T47D (cell line): ENCODE measurements at places on chromosomes 12 and 14.
A peak's percentile ranks its signal among the peaks of the same experiment; 100 is the strongest.

DNA sequence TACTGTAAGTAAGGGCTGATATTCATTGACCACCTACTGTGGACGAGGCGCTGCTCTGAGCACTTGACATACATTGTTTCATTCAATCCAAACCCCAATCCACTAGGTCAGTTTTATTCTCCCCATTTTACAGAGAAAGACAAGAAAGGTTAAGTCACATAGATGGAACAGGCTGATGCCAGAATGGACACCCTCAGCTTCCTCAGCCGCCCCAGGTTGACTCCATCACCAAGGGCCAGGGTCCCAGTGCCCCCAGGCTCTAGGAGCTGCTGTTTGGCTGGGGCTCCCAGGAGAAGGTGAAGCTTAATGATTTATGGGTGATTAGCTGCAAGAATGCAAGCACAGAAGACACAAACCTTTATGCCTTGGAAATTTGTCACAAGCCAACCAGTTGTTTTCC is 671 bp upstream of the AQP2 start:
- no peak for DNase-seq

DNA sequence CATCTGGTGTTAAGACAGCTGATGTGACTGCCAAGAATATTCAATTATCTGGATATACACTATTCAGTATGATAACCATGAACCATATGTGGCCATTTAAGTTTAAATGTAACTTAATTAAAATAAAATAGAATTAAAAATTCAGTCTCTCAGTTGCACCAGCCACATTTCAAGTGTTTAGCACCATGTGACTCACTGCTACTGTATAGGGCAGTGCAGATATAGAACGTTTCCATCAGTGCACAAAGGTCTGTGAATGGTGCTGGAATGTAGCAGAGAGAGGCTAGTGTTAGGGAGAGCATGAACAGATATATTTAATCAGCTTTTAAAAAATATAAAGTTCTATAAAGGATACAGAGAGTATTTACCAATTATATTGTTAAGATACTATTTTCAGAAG is 28.7 kb downstream of the ARID4A start:
- no peak for DNase-seq

DNA sequence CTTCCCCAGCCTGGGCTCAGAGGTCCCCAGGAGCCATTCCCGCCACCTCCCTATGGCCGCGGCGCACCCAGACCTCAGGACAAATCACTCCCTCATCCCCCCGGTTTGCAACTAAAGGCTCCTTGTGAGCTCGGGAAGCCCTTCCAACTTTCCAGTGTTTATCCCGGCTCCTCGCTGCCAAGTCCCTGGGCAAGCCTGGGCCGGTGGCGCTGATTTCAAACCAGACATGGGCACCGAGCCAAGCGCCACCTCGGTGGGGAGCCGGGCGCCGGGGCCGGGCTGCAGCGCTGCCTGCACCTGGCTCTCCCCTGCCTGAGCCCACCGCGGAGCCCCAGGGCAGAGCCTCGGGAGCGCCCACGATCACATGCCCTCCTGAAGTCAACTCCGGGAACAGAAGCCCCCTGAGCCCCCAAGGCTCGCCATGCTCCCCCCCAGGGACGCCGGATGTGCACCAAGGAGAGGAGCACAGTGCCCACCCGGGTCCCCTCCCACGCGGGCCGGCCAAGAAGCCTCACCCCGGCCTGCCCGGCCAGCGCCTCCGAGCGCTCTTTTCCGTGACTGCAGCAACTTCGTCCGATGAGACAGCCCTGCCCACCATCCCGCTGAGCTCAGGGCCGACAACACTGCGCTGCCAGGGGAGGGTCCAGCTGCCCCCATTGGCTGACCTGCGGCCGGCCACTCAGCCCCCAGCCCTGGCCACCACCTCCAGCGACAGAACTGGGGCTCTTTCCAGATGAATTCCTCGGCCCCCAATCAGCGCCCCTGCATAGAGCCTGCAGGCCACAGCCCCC is 50.0 kb downstream of the NCOR2 start:
- peak; percentile 82 for DNase-seq

DNA sequence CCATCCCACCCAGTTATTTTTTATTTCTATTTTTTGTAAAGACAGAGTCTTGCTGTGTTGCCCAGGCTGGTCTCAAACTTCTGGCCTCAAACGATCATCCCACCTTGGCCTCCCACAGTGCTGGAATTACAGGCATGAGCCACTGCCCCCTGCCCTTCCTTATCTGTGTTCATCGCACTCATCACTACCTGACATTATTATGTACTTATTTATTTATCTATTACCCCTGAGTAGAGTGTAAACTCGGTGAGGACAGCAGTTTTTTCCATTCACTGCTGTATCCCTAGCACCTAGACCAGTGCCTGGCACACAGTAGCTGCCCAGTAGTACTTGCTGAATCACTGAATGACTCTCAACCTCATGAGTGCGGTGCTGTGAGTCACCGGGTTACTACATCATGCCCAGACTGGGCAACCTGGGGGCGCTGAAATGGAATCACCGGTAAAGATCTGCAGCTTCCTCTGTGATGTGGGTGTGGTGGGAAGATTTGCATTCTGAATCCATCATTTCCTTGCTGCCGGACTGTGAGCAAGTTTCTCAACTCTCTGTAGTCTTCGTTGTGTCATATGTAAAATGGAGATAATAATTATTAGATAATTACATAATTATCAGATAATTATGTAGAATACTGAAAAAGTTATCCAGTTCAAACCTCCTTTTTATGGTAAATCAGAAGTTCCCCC is 81.9 kb upstream of the USP44 start:
- no peak for DNase-seq

DNA sequence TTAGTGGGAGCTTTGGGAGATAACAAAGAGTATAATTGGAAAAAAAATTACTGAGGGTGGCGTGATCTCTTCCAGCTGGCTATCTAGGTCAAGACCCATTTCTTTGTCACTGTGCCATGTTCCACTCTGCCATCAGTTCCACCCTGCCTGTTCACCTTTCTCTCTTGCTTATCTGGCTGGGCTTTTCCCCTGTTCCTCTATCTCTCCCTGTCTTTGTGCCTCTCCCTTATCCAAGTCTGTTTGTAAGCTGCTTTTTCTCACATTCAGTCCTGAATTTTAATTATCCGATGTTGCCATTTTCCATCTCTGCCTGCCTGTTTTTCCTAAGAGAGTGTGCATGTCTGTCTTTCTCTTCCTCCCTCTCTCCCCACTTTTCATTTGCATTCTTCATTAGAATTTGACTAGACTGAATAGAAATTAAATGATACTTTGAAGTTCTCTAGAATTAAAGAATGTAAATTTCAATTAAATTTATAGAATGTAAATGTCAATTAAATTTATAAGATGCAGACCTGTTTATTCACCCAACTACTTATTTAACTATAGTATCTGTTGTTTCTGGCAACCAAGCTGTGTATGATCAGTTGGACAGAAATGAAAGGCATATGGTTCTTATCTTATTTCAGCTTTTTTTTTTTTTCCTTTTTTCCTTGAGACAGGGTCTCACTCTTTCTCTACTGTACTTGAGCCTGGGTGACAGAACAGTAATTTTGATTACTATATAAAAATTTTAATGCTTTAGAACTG is 40.9 kb upstream of the A2ML1 start:
- DNase-seq = no peak

GRCh38 chr12:74370608-74371216 is 166.9 kb upstream of the ATXN7L3B start:
- DNase-seq = no peak

DNA sequence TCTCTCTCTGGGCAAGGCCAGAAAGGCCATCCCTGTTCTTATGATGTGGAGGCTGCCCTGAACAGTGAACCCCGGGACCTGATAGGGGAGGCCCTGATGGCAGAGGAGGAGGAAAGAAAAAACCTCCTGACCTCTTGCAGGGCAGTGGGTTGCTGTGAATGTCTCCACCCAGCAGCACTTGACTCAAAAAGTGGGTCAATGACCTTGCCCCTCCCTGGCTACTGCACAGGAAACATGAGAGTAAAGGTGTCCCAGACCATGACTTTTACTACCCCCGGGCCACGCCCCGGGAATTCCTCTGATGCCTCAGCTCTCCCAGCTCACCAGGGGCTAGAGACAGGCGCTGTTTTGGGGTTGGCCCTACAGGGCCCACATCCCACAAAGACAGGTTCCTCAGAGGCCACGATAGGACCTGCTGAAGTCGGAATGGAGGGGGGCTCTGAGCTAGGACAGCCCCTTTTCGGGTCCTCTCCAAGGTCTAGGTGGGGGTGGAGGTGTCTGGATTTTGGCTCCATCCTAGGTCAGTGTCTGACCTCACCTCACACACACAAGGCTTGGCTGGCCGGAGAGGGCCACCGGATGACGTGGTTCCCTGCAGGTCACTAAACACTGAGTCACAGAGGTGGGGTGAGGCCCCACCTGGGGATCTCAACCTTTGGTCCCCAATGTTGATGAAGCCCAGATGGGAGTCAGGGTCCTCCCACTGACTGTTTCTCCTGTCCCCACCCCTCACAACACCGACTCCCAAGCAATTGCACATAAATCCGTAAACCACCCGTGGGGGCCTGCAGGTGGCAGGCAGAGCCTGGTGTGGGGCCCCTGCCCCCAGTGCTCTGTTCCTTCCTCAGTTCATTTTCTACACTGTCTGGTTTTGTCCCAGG is 1.6 kb downstream of the RHOF start:
- DNase-seq = no peak

- peak; percentile 77 for DNase-seq
These were observed 506.4 kb downstream of the MED13L start for GRCh38 chr12:115771065-115771464.

- DNase-seq = no peak
These were observed 87.8 kb downstream of the RIC8B start for GRCh38 chr12:106861984-106862916.

- no peak for DNase-seq
These were observed 373.0 kb downstream of the ALG10 start for GRCh38 chr12:34395056-34396005.

DNA sequence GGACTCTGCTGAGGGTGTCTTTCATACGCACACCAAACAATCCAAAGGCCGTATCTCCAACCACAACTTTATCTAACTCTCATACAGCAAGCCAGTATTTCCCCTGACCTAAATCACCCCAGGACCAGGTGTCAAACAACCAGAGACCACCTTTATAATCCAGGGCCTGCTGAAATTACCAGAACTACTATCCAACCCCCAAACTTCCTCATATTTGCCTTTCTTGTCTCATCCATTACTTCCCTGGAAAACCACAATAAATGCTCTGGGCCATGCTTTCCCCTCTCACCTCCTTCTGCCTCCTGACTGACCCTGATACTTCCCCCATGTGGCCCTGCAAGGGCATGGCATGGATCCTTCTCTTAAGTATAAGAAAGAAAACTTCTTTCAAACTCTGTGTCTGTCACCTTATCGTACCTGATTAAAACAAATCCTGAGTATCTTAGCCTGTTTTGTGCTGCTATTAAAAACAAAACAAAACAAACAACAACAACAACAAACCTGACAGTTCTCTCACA is 44.7 kb upstream of the CRACR2A start:
- DNase-seq = no peak

DNA sequence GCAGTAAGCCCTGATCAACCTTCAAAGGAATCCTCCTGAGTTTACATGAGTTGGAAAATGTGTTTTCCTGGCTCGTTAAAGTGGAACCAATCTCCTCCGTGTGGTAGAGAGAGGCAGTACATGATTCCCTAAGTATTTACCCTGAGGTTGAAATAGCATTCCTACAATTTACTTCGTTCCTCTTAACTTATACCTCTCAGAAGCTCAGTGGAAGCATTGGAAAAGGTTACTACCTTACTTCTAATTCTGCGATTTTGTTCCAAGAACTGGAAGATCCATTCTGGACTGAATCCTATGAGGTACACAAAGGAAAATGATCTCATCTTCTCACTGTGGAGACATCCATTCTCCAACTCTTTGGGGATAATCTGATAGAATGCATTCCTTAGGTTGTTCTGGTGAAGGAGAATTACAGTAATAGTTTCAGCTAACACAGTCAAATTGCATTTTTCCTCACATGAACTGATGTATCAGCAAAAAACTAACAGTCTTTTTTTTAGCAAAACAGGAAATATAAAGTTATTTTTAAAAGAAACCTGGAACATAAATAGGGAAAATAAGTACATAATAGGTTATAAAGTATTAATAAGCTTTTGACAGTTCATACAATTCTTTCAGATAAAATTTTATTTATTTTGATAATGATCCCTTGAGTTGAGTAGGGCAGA is 475.6 kb downstream of the PDZRN4 start:
- peak; percentile 72 for DNase-seq

- DNase-seq = no peak
These were observed 119.7 kb downstream of the PTCSC3 start for GRCh38 chr14:36056845-36057244.

- DNase-seq = no peak
These were observed 146.0 kb upstream of the PLEKHG7 start for GRCh38 chr12:92556637-92557421.

GRCh38 chr12:41930866-41931437 is 213.7 kb downstream of the GXYLT1 start:
- no peak for DNase-seq

DNA sequence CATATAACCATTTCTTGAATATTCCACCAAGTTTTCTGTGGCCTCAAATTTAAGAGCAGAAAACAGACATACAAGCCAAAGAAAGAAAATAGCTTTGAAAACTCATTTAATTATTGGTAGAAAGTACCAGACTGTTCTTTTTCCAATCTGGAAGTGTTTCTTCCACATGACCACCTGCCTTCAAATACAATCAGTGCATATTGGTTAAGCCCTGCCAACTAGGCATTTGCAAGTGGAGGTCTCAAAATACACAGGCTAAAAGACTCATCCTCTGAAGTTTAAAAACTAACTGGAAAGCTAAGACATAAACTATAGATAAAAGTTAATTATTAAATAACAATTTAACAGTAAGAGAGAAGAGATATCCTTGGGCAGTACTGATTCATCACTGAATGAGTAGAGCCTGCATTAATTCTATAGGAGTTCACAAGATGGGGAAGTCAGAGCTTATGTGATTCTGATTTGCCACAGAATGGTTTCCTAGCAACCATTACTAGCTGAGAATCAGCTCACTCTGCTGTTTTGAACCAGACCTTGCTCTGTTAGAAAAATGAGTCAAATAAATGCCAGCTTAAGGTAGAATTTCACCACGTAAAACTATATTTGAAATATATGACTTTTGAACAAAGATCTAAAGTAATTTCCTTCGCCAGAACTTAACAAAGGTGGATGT is 433.8 kb downstream of the FUT8 start:
- DNase-seq = no peak

DNA sequence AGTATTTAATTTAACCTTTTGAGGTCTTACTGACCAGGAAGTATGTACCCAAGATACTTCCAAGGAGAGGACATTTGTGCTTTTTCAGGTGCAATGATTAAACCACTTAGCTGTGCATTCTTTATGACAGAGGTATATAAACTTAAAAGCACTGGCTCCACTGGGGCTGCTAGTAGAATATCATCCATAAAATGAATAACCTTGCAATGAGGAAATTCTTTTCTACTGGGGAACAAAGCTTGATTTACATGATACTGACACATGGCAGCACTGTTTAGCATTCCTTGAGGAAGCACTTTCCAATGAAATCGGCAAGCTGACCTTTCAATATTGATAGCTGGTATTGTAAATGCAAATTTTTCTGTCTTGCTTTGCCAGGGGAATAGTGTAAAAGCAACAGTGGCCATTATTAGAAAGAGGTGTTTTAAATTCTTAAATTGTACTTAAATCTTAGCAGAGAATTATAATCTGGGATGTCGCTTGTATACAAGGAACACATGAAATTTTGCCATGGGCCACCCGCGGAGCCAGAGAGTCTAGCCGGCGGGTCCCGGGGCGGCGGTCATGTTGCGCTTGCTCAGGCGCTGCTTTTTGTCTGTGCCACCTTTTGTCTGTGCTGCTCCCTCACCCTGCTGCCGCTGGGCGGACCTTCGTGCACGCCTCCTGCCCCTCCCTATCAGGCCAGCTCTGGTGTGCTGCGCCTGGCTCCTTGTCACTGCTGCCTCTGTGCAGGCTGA is 20.9 kb upstream of the BLTP3B start:
- peak; percentile 87 for DNase-seq

- DNase-seq = peak; percentile 12
These were observed 53.4 kb downstream of the PRMT8 start for GRCh38 chr12:3544296-3544965.
